Foreskin fibroblast (primary cell): ENCODE measurements at places on chromosomes 5 and 9.

- DNase-seq: peak; percentile 78
Observed at GRCh38 chr9:38620483-38621433, at the start of gene ANKRD18A. TSS of gene ANKRD18A (minus strand) at chr9:38620596. CDS start at chr9:38620285, 311 bp downstream.

DNA sequence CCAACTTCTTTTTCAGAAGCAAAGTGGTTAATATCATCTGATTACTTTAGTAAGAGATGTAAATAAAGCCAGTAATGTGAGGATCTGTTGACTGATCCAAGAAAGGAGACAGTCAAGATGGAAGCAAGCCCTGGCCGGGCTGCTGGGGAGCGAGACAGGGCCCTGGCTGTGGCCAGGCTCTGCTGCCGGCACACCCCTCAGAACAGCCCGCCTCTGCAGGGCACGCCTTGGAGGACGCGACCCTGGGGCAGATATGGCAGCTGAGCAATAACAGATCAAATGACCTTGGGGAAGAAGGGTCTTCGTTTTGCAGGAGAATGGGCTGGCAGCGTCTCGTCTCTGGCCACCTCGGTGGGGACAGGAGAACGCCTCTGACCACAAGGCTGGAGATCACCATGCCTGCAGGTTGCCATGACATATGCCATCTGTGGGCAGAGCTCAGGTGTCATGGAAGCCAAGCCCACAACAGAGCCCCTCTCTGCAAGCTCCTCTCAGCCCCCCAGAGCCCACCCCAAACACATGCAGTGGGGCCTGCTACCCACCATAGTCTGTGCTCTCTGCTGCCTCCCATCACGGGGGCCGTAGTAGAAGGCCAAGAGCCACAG is 206.5 kb downstream of the FANCC start:
- no peak for DNase-seq

DNA sequence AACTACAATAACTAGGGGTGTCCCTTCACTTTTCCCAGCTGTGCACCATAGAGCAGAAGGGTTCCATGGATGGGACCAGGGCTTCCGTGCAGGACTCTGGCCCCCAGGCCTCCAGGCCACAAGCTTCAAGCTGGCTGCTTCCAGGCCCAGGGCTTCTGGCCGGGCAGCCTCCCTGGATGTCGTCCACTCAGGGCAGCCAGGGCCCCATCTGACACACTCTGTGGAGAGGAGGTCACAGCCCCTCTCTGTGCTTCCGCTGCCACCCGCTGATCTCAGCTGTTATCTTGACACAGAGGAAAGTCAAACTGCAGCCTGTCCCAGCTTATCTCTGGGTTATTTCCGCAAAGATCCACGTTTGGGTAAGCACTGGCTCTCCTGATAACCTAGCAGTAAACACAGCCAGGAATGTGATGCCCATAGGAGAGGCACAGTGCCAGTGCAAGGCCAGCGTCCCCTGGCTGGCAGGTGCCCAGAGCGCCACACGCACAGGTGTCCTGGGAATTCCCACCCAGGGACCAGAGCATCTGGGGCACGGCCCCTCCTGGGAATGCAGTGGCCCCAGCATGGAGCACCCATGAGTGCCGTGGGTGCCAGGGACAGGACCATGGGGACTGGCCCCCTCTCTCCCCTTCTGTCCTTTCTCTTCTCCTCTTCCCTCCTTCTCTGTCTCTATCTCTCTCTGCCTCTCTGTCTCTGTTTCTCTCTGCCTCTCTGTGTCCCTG is 15.6 kb upstream of the SLC6A19 start:
- no peak for DNase-seq

GRCh38 chr9:111023128-111023527 is 15.1 kb downstream of the LPAR1 start:
- DNase-seq: no peak

DNA sequence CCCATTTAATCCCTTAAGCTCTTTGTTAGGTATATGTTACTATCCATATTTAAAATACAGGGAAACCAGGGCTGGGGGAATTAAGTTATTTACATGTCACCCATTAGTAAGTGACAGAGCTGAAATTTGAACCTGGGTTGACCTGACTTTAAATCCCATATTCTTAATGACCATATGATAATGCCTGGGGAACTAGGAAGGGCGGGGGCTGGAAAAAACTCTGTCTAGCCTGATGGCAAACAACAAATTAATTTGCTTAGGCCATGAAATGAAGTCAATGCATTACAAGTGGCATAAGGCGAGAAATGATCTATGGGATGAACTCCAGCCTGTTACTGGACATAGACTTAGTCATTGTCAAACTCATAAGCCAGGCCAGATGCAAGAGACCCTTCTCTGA is 325.7 kb upstream of the WWC1 start:
- DNase-seq: no peak

DNA sequence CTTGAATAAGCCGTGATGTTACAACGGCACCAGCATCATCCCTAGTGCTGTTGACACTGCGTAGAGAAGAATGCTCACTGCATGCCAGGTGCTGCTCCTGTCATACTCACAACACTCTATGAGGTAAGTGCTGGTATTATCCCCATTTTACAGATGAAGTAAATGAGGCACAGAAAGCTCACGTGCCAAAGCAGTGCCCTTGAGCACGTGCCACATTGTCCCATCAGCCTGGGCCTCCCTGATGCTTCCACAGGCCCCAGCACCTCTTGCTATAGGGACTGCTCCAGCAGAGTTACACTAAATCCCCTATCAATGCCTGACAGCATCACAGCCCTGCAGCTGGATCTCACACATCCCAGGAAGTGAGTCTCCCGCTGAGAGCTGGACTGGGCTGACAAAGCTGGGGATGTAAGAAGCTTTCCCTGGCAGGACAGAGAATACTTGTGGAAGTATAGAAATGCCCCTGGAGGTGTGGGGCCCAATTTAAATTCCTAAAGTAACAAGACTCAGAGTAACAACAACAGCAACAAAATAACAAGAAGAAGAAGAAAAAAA is 216.1 kb downstream of the FSTL4 start:
- DNase-seq: no peak

- no peak for DNase-seq
Observed at GRCh38 chr9:24118190-24118589, 292.1 kb upstream of the ELAVL2 start.
